ENCODE measurements at places on chromosomes 2 and 18.

- DNase-seq, result no peak
These were observed 98.7 kb downstream of the FAM210A start for GRCh38 chr18:13627639-13628038.

GRCh38 chr2:168797286-168797655 is 5.2 kb upstream of the NOSTRIN start:
- no peak for DNase-seq

GRCh38 chr2:203533676-203534591 is 1.2 kb downstream of the RAPH1 start:
- no peak for DNase-seq

DNA sequence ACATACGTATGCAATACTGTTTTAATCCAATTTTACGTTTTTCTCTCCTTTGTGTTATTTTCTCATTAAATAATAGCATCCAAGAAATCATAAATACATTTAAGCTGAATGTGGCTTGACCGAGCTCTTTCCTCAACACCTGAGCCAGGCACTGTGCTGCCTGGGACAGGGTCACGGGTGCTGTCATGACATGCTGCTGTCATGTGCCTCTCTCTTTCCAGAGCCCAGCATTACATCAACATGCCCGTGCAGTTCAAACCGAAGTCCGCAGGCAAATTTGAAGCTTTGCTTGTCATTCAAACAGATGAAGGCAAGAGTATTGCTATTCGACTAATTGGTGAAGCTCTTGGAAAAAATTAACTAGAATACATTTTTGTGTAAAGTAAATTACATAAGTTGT is 94.1 kb upstream of the LDLRAD4 start:
- DNase-seq, result no peak

- DNase-seq, result no peak
These were observed 113.1 kb downstream of the GCA start for GRCh38 chr2:162457046-162457445.

DNA sequence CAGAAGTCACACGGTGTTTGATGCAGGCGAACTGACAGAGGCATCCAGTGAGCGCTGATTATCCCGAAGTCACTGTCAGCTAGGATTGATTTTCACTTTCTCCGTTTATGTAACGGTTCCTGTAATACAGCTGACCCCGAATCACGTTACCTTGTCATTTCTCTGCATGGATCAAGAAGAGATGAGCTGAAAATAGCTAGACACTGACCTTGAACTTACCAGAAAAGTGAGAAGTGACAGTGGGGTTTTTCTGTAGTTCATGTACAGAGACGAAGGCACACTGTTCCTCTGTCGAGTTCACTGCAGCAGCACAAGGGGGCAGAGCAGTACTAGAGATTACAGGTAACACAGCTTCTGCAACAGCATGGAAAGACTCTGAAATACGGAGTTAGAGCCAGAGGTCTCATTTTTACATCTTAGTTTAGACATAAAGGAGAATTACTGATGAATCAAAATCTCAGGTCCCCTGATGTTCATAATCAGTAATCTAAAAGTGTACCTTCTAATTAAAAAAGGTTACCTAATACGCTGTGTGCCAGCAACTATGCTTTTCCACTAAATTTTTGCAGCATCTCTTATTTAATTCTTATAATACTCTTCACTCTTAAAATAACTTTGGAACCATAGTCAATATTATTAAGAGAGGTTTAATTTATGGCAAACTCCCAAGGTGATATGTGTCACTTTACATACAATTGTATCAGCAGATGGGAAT is 33.1 kb downstream of the ARHGAP15 start:
- DNase-seq, result no peak

DNA sequence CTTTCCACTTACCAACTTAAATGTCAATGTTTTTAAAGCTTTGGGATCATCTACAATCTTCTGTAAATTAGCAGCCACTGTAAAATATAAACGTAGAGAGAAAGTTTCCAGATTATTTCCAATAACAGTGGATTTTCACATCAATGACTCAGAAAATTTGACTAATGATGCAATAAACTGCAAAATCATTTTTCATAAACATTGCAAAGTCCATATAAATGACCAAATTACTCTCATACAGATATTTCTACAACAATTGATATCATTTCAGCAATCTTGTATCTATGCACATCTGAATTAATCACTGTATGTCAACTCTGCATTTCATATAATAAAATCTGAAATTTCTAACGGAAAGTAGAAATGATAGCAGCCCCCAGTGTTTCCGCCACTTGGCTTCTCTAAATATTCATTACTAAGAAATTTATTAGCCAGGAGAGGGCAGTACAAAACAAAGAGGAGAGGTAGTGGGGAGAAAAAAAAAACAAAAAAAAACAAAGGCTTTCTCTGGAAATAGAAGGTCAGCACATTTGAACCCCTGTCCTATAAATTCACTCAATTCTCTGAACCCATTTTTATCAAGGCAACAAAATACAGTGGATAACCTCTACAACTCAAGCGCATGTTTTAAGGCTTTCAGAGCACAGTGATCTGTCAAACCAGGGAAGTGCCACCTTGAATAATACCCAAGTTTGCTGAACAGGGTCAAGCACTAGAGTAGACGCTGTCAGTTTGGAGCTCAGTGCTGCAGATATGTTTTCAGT is 282.6 kb downstream of the STK39 start:
- DNase-seq, result peak; percentile 18

DNA sequence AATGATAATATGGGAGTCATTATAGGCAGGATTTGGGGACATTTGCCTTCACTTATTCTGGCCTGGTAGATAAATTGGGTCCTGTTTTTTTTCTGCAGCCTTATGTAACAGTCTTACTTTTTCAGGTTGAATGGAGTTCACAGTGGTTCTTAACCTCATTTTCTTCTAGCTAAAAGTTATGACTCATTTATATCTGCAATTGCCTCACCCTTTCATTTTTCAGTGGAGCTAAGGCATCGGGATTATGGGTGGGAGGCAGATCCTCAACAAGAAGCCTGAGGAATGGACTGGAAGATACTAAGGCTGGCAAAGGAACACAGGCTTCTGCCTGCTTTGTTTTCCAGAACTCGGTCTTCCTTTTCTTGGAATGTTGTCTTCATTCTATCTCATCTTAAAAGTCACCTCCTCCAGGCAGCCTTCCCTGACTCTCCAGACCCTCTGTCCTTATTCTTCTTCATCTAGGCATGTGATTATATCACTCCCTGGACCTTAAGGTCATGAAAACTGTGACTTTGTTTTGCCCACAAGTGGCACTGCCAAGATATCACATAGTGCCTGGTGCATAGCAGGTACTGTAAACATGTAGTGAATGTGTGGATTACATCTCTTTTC is 41.0 kb upstream of the ACSL3 start:
- DNase-seq, result no peak

DNA sequence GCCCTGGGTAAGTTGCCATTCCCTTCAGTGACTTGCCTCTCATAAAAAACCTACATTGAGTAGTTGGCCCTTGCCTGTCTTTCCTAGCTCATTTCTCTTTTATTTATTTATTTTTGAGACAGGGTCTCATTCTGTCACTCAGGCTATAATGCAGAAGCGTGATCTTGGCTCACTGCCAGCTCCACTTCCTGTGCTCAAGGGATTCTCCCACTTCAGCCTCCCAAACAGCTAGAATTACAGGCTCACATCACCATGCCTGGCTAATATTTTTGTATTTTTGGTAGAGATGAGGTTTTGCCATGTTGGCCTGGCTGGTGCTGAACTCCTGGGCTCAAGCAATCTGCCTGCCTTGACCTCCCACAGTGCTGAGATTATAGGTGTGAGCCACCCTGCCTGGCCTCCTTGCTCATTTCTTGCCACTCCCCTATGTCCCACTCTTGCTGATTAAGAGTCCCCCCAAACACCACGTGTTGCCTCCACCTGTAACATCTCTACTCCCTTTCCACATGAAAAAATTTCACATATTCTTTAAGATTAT is 12.6 kb downstream of the EVA1A start:
- no peak for DNase-seq

DNA sequence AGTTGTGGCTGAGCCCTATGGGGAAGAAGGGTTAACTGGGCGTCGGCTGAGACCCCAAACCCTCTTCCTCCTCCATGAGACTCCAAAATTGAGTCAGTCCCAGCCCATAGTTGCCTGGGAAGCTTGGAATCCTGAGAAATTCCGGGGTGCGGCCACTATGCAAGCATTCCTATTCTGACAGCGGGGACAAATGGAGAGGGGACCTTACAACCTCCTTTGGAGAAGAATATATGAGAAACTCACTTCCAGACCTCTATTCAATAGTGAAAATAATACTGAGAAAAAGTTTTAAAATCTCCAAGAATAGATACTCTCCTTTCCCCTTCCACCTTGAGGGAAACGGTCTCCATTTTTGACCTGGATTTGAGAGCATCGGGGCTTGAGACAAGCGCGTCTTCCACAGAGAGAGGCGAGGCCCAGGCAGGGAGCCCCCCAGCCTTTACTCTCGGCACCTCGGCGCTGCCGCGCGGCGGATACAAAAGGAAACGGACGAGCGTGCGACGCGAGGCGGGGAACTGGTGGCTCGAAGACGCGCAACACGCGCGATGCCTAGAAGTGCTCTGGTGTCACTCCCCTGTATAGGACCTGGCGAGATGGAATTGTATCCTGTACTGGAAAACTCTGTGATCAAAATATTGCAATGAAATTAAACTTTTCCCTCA is 11.1 kb downstream of the NR4A2 start:
- no peak for DNase-seq

GRCh38 chr2:53202063-53202462 is 565.5 kb upstream of the CHAC2 start:
- no peak for DNase-seq

- no peak for DNase-seq
These were observed 45.4 kb upstream of the ANKRD62 start for GRCh38 chr18:12048010-12048826.

DNA sequence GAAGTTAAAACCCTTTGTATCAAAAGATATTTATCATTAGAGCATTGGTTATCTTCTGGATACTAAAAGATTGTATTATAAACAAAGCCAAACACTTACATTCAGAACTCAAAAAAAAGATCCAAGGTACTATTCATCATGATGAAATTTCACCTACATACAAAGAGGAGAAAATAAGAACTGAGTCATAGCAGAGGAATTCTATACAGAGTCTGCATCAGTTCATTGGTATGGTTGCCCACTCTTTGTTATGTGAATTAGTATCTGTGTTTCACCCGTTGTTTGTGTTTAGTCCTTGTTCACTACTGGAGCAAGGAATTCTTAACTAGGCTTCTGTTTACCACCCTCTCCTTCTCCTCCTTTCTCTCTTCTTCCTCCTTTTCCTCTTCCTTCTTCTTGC is 157.9 kb downstream of the LNPK start:
- no peak for DNase-seq

GRCh38 chr2:200757399-200757798 is 54.3 kb upstream of the BZW1 start:
- DNase-seq, result no peak

GRCh38 chr2:105102963-105103421 is 65.1 kb downstream of the MRPS9 start:
- DNase-seq, result no peak

- DNase-seq, result peak; percentile 48
These were observed 56.4 kb upstream of the CYTIP start for GRCh38 chr2:157500334-157500733.

GRCh38 chr18:50559752-50560680 is at the start of gene MAPK4:
Gene MAPK4, plus strand, starts transcription at chr18:50560087. Its CDS starts 103,872 bp downstream, at chr18:50663959.
- DNase-seq, result no peak

DNA sequence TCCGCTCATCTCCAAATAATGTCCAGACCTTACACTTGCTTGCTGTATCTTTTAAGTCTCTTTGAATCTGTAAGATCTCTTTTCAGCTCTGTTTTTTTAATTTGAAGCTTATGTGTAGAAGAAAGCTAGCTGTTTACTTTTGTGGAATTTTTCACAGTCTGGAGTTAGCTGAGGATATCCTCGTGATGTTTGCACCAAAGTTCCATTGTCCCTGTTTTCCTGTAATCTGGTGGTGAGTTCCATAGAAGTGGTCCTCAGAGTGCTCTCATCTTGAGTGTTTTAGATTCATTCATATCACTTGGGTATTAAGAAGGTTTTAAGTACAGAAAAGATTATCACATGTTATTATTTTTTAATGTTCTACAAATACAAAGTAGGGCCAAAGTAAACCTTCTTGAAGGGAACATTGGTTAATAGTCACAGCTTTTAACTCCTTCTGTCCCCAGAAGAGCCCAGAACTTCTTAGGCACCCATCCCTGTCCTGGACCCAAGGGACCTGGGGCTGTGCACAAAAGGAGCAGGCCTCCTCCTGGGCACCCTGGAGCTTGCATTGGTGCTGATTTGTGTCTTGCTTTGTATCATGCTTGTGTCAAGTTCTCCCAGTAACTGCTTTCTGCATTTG is 15.0 kb downstream of the MLPH start:
- no peak for DNase-seq

GRCh38 chr2:46015671-46016070 is 281.5 kb upstream of the EPAS1 start:
- DNase-seq, result no peak

- DNase-seq, result no peak
These were observed 167.3 kb upstream of the ALKAL2 start for GRCh38 chr2:455015-455705.

GRCh38 chr18:58531236-58531635 is 97.7 kb downstream of the ALPK2 start:
- DNase-seq, result no peak

GRCh38 chr2:23235292-23235691 is 149.7 kb upstream of the KLHL29 start:
- no peak for DNase-seq

DNA sequence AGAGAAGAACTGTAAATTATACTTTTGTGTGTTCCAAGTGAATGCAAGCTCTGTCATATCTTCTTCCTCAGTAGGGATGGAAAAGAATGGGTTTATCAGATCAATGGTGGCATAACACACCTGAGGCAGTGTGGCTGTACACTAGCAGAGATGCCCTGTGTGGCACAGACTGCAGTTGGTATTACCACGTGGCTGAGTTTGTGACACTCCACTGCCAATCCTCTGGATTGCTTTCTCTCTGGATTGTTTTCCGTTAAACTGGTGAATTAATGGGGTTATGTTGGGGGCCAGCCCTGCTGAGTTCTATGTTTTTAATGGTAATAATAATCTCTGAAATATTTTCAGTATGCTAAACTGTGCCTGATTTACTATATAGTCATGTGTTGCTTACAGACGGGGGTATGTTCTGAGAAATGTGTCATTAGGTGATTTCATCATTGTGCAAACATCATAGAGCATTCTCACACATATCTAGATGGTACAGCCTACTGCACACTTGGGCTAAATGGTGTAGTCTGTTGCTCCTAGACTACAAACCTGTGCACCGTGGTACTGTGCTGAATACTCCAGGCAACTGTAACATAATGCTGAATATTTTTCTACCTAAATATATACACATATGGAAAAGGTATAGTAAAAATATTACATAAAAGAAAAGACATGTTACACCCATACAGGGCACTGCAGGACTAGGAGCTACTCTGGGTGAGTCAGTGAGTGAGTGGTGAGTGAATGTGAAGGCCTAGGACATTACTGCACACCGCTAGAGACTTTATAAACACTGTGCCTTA is 84.7 kb upstream of the ST6GAL2 start:
- no peak for DNase-seq

GRCh38 chr2:239312741-239313667 is 87.8 kb downstream of the HDAC4 start:
- no peak for DNase-seq

DNA sequence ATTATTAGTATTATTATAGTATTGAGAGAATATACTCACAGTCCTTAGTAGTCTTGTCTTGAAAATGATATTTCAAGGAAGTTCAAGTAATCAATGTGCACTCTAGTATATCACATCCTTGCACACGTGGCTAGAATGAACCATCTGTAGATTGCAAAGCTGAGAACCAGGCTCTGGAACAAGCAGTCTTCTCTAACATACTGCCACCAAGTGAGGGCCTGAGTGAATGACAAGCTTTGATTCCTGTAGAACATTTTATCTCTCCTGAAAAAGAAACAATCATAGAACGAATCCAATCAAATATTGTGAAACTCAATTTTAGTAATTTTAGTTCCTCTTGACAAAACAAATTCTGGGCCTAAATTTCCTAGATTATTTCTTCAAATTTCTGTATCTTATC is 55.3 kb upstream of the SULT1C3 start:
- no peak for DNase-seq
